ENCODE measurements at places on chromosomes 4 and X. TPM values are rescaled to one million over a fixed set of nuclear protein-coding genes. Genes with fewer than 3 reads are reported as not detected.
A peak's percentile ranks its signal among the peaks of the same experiment; 100 is the strongest.

GRCh38 chrX:19303256-19303880, 40.4 kb upstream of the PDHA1 start:
- peak; percentile 67 for DNase-seq
- no peaks in the 10 kb centered on the region for H3K36me3 ChIP-seq
- H3K27ac ChIP-seq: no peak overlapping the region
- H3K4me1 ChIP-seq: no peaks in the 10 kb centered on the region
- no peaks in the 10 kb centered on the region for H3K27me3 ChIP-seq

WAS gene
- total RNA-seq: 19.9 TPM

- H3K27me3 ChIP-seq: no peaks in the 10 kb centered on the region
- H3K4me1 ChIP-seq: no peaks in the 10 kb centered on the region
- no peak overlapping the region for H3K4me3 ChIP-seq
Measured at GRCh38 chrX:47230136-47230868, 2.5 kb upstream of the USP11 start.

CLDN2 gene
- not detected for total RNA-seq

DNA sequence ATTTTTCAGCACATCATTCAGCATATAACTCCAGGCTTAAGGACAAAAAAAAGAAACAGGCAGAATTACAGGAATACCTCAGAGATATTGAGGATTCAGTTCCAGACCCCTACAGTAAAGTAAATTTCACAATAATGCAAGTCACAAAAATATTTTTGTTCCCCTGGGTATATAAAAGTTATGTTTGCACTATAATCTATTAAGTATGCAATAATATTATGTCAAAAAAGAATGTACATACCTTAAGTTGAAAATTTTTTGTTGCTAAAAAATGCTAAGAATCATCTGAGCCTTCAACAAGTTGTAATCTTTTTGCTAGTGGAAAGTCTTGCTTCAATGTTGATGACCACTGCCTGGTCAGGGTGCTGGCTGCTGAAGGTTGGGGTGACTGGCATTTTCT, 2532.5 kb downstream of the ARAP2 start:
- H3K36me3 ChIP-seq: no peaks in the 10 kb centered on the region
- no peak overlapping the region for H3K4me3 ChIP-seq
- H3K4me1 ChIP-seq: no peaks in the 10 kb centered on the region
- H3K27me3 ChIP-seq: no peaks in the 10 kb centered on the region

- H3K4me1 ChIP-seq: no peaks in the 10 kb centered on the region
- H3K36me3 ChIP-seq: no peaks in the 10 kb centered on the region
- no peak overlapping the region for H3K4me3 ChIP-seq
- DNase-seq: no peak
- H3K27me3 ChIP-seq: no peaks in the 10 kb centered on the region
Measured at GRCh38 chrX:21376636-21377035, 2.4 kb downstream of the CNKSR2 start.

DNA sequence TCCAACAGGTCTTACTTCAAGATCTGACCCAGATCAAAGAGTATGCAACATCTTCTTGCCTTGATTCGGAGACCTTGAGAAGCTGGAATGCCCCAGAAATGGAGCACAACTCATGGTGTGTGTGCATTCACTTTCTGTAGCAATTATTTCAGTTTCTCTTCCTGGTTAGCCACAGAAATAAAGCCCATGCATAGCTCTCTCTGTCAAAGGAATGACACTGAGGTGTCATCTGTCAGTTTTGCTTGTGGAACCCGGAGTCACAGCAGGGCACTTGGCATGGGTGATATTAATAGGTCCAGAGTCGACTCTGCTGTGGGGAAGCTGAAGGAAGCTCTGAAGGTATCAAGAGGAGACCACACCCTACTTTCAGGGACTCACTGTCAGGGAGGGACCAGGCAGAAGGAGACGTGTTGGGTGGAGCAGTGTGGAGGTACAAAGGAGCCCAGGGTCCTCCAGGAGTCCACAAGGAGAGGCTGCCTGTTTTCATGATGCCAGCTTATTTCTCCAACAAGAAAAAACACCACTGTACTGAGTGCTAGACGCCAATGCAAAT, 10.7 kb downstream of the CLNK start:
- no peaks in the 10 kb centered on the region for H3K27me3 ChIP-seq
- H3K27ac ChIP-seq: no peak overlapping the region
- no peaks in the 10 kb centered on the region for H3K4me1 ChIP-seq
- H3K4me3 ChIP-seq: no peak overlapping the region

AKAP4 gene
- total RNA-seq: not detected

DNA sequence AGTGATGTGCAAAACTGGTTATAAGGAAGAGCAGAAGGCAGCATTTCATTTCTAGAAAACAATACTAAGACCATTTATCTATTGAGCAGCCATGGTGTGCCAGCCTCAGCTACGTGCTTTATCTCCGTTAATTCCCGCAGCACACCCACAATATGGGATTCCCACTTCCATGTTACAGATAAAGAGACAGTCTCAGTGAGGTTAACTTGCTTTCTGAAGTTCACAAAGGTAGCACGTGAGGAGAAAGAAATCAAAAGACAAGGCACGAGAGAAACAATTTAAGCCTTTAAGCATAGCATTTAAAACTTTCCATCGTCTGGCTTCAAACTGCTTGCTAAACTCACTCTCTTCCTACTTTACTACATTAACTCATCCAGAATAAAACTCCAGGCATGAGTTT, 8.0 kb upstream of the RPL34 start:
- H3K4me3 ChIP-seq: no peak overlapping the region
- H3K36me3 ChIP-seq: no peaks in the 10 kb centered on the region
- DNase-seq: no peak
- no peaks in the 10 kb centered on the region for H3K27me3 ChIP-seq
- no peak overlapping the region for H3K27ac ChIP-seq
- no peaks in the 10 kb centered on the region for H3K4me1 ChIP-seq

DNA sequence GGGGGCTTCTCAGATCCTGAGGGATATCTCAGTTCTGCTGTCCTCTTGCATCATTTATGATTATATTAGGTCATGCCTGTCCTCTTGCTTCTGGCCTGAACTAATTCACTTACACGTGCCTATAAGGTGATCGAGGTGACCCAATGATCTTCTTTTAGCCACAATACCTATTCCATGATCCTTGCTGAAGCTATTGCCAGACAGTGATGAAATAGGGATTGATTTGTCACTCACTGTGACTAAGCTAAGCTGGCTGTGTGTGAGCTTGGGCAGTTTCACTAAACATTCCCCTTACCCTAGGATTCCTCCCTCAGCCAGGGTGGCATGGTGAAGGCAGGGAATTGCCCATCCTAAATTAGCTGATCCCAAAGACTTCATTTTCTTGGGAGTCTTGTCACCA, 19.0 kb downstream of the HADH start:
- no peak overlapping the region for H3K27ac ChIP-seq
- no peaks in the 10 kb centered on the region for H3K36me3 ChIP-seq
- no peak overlapping the region for H3K4me3 ChIP-seq
- no peak for DNase-seq
- no peaks in the 10 kb centered on the region for H3K27me3 ChIP-seq

- no peaks in the 10 kb centered on the region for H3K36me3 ChIP-seq
- DNase-seq: no peak
- no peak overlapping the region for H3K4me3 ChIP-seq
- no peaks in the 10 kb centered on the region for H3K4me1 ChIP-seq
Measured at GRCh38 chr4:136103616-136104015, 1428.7 kb downstream of the PCDH18 start.

- H3K36me3 ChIP-seq: no peaks in the 10 kb centered on the region
- H3K27ac ChIP-seq: no peak overlapping the region
- H3K4me1 ChIP-seq: no peaks in the 10 kb centered on the region
- no peaks in the 10 kb centered on the region for H3K27me3 ChIP-seq
- no peak for DNase-seq
Measured at GRCh38 chr4:138659037-138659811, 356.4 kb upstream of the NOCT start.
